ENCODE measurements at places on chromosomes 7 and 10.

GRCh38 chr10:86692023-86692514 lies 23.8 kb downstream of the LDB3 start:
- no peak for DNase-seq

GRCh38 chr7:16698200-16698905 lies 52.4 kb downstream of the BZW2 start:
- DNase-seq: no peak

GRCh38 chr7:25638068-25638467 lies 409.8 kb upstream of the NPVF start:
- DNase-seq: no peak

DNA sequence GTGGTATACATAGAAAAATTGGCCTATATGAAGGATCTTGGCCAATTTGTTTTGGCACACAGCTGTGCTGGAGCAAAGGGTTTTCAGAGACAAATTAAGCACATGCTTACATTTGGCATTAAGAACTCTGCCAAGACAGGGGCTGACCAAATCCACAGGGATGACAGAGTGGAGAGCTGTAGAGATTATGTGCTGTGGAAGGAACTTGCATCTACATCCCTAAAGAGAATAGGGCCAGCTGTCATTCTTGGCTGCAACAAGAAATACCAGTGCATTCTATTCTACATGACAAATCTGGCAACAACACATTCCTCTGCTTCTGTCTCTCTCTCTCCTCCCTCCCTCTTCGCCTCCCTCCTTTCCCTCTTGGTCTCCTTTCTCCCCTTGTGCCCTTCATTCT lies 75.6 kb downstream of the POM121L12 start:
- DNase-seq: no peak

- DNase-seq: peak; percentile 62
These were observed 29.7 kb downstream of the PARP12 start for GRCh38 chr7:140033036-140033435.

DNA sequence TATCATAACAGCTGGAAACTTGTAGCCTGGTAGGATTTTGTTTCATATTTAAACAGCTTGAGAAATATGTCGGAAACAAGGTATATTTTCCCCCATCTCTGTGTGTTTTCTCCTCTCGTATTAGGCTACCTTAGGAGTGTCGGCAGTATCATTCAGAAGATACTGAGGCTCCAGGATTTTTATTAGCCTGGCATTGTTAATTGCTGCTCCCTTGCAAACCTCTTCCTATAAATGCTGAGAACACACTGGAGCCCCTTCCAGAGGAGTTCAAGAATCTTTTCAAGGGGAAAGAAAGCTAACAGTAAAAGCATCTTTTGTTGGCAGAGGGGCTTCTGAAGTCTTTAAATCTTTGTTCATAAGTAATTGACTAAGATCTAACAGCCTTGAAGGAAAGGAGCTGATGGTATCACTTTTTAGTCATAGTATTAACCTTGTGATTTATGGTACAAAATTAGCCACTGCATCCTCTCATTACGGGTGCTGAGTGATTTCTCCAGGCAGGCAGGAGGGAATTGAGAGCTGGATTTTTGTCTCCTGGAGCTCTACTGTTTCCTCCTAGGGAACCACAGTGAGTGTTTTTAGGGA lies 998.7 kb downstream of the LRMDA start:
- no peak for DNase-seq

- DNase-seq: peak; percentile 96
These were observed 177.9 kb upstream of the BET1 start for GRCh38 chr7:94182066-94182465.

- DNase-seq: peak; percentile 96
These were observed 55.7 kb downstream of the GSDME start for GRCh38 chr7:24701261-24702235.

- DNase-seq: no peak
These were observed 890.8 kb upstream of the PHF14 start for GRCh38 chr7:10082896-10083295.

- no peak for DNase-seq
These were observed 158.5 kb downstream of the PTPRN2 start for GRCh38 chr7:158428837-158429753.

GRCh38 chr7:33155811-33156210 lies 26.4 kb downstream of the BBS9 start:
- peak; percentile 79 for DNase-seq

DNA sequence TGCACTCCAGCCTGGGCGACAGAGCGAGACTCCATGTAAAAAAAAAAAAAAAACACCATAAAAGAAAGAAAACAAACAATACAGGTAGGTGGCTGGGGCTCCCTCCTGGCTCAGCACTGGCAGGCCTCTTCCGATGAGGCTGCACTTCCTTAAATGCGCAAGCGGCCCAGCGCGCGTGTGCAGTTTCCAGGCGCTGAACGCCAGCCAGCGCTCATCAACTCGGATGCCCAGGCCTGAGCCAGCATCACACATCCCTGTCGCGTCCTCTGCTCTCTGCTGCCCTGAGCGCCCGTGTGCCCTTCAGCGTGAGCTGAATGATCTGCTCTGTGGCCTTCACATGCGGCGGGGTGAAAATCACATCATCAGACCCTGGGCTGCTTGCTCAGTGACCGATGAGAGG lies 31.8 kb downstream of the NUDT1 start:
- DNase-seq: no peak

DNA sequence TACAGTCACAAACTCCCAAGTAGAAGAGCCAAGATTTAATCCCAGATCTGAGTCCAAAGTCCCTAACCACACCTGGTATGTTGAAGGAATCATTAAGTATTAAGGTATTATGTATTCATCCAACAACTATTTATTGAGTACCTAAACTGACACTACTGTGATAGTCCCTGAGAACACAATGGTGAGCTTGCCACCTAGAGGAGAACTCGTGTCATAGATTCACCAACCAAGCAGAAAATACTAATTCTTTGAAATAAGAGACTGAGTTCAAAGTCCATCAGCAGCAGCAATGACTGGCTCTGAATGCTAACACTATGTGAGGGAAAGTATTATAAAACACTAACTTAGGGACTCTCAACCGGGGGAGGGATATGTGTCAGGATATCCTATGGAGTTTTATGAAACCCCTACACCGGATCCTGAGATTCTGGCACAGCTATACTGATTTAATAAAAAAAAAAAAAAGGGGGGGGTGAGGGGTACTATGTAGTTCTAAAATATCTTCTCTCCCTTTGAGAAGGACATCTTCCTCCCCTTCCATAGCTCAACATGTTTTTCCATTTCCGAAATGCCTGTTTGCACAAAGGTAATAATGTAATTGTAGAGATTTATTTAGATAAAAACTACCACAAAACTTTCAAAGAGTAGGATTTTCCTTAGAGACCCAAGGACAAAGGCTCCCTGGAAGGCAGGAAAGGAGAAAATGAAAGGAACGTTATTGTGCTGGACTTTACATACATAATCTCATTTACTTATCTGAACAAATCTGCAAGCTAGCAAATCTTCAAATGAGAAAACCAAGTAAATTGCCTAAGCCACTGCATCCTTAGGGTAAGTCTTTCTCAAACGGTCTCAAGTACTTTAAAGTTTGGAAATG lies 1.6 kb downstream of the NCOA4 start:
- DNase-seq: peak; percentile 80

GRCh38 chr10:101828766-101829551 lies 10.7 kb upstream of the OGA start:
- no peak for DNase-seq

DNA sequence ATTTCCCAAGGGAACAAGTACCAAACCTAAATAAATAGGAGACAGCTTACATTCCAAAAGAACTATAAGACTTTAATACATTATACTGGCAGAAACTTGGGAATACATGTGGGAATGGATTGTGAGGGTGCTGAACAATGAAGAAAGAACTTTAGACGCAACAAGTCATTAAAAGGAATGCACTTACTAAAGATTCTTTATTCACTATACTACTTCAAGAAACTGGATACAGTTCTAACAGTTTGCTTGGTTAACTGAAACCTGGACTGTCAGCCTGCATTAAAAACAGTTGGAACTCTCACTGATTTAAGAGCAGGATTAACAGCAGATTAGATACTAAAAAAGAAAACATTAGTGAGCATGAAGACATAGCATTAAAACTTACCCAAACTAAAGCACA lies 12.0 kb downstream of the CACUL1 start:
- peak; percentile 18 for DNase-seq

- DNase-seq: no peak
These were observed 24.1 kb downstream of the VIPR2 start for GRCh38 chr7:159120540-159120919.

DNA sequence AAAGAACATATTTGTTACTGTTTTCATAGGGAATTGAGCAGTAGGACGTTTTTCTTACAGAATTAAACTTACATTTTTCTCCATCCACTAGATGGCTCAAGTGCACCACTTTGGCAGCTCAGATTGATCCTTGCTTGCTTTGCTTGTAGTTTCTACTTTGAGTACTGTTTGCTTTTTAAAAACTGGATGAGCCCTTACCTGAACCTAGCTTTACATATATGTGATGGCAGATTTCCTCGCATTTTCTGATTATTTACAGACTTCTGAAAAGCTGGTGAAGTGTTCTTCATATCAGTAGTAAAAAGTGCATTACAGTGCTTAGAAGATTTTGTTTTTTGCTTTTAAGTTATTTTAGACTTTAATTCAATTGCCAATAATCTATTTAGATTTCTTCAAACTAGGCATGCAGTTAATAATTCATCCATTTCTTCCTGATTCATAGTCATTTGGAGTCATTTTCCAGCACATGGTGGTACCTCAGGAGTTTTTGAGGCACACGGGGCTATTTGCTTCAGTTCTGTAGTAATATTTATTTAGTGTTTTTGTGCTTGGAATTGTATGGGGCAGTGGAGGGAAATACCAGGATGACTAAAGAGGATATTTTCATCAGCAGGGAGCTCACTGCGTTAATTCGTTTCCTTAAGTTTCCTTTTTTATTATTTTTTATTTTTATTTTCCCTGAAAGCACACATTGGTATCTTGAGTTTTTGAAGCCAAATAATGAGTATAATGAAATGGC lies 57.3 kb downstream of the MAPK8 start:
- peak; percentile 80 for DNase-seq

GRCh38 chr7:29401769-29402168 lies 161.9 kb upstream of the PRR15 start:
- no peak for DNase-seq

GRCh38 chr10:24858288-24859270 lies 93.8 kb downstream of the PRTFDC1 start:
- peak; percentile 75 for DNase-seq

DNA sequence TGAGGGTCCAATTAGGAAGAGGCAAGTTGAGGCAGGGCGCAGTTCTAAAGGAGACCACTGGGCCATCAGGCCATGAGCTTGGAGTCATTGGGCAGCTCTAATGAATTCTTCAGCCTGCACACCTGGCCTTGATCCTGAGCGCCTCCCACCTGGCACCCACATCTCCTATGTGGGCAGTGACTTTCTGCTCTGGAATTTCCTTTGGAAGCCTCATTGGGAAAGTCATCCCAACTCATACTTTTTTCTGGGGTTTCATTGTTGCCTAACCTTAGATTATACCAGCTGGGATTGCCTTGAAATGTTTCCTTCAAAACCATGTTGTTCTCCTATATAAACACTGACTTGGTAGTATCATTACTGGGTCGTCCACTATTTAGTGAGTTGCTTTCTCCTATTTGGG lies 54.1 kb downstream of the PLPP4 start:
- DNase-seq: peak; percentile 56

- no peak for DNase-seq
These were observed 37.9 kb upstream of the FAM13C start for GRCh38 chr10:59400214-59400613.

DNA sequence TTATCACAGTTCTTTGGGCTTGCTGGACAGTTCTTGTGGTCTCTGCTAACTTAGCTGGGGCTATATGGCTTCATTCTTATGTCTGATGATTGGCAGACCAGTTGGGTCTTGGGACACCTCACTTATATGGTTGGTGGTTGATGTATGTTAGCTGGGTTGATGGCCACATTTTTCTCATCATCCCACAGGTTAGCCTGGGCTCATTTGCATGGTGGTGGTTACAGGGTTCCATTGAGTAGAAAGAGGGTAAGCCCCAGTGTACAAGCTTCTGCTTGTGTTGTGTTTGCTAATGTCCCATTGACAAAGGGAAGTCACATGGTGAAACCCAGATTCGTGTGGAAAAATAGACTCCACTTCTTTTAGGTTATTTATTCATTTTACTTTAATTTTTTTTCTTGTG lies 40.6 kb downstream of the TMEM60 start:
- no peak for DNase-seq

GRCh38 chr7:3427957-3428356 lies 126.9 kb downstream of the SDK1 start:
- no peak for DNase-seq

GRCh38 chr10:29512425-29512974 lies 122.3 kb downstream of the SVIL start:
- DNase-seq: no peak

GRCh38 chr10:35244549-35244948 lies 91.8 kb upstream of the CCNY start:
- DNase-seq: no peak

DNA sequence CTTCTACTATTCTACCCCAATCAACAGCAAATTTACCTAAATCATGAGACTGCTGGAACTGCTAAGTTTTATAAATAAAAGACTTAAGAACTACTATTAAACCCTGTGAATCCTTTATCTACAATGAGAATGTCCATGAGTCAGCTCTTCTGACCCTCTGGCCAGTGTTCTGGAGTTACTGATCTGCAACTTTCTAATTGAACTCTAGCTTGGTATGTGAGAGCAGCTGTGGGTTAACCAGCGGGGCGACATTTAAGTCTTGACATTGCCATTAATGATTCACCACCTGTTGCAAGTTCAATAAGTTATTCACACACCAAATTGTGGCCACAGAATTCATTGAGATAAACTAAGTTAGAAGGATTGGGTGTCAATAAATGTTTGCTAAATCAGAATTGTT lies 359.8 kb downstream of the PCDH15 start:
- DNase-seq: peak; percentile 0
